ENCODE measurements at places on chromosomes 1 and 21.

- no peak for DNase-seq
These were observed 72.7 kb downstream of the TRABD2B start for GRCh38 chr1:47924270-47925048.

DNA sequence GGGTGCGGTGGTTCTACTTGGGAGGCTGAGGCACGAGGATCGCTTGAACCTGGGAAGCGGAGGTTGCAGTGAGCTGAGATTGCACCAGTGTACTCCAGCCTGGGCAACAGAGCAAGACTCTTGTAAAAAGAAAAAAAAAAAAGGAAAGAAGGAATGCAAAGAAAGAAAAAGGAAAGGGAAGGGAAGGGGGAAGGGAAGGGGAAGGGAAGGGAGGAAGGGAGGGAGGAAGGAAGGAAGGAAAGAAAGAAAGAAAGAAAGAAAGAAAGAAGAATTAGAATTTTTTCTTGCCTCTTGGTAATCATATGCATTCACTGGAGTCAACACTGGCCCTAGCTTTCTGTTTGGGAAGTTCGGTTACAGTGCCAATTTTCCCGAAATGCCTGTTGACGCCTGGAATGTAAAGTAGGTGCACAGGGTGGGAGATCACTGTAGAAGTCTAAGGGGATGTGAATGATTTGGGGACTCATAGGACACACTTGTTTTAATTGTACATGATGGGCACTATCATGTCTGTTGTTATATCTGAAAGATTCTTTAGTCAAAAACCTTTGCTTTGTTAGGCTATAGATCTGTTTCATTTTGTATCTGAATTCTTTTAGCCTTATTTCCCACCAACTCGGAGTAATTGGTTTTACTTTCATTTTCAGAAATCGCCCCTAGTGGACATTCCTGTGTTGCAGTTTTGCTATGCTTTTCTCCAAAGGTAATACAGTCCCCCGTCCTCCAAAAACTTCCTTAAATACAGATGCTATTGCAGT, 59.8 kb upstream of the MORC3 start:
- DNase-seq: no peak

DNA sequence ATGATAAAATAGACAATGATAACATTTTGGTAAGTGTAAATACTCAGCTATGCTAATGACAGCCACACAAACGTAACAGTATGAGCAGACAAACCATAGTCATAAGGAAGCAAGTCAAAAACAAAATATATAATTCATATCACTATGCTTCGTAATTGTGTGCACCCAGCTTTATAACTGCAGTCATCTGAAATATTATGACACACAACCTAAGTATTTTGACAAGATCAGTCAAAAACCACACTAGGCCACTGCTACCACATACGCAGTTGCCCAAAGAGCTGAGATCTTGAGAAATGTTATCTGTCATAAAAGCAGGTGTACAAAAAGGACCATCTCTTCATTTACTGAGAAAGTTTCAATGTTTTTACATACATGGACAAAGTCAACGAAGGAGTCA, 26.0 kb downstream of the RNASEL start:
- DNase-seq: no peak

DNA sequence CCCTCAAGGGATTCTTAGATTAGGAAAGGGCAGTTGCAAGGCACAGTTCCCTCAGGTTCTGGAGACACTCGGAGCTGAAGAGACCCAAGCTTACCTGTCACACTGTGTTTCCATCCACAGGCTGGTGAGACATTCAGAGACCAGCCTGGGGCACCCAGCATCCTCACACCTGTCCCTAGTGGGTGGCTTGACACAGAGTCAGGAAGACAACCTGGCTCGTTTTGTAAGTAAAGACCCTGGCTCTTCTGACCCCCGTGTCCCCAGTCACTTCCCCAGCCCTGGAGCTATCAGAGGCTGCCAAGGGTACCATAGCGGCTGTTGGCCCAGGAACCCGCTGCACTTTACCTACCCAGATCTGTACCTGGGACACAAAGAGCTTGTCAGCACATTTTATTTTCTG, 409.8 kb downstream of the MATN1 start:
- no peak for DNase-seq

- DNase-seq: no peak
These were observed 82.2 kb upstream of the AK4 start for GRCh38 chr1:65065524-65066418.

GRCh38 chr1:19370453-19371170, 58.5 kb downstream of the SLC66A1 start:
- DNase-seq: no peak

GRCh38 chr1:45016090-45016697, 4.1 kb downstream of the UROD start:
- DNase-seq: no peak

- DNase-seq: no peak
These were observed 4.7 kb upstream of the SLAMF1 start for GRCh38 chr1:160651433-160652064.

GRCh38 chr1:18612073-18612472, 18.6 kb upstream of the PAX7 start:
- DNase-seq: no peak

GRCh38 chr1:215482079-215482478, 85.0 kb upstream of the KCTD3 start:
- no peak for DNase-seq

DNA sequence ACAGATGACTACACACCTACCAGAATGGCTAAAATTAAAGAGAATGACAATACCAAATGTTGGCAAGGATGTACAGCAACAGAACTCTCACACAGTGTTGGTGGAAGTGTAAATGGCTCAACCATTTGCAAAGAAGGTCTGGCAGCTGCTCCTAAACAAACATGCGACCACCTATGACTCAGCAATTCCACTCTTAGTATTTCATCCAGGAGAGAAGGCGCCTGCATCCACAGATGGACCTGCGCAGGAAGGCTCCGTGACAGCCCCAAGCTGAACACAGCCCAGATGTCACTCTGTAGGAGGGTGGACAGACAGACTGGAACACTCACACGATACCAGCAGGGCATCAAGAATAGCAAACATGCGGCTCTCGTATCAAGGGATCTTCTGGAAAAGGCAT, 6.7 kb downstream of the PTTG1IP start:
- no peak for DNase-seq

DNA sequence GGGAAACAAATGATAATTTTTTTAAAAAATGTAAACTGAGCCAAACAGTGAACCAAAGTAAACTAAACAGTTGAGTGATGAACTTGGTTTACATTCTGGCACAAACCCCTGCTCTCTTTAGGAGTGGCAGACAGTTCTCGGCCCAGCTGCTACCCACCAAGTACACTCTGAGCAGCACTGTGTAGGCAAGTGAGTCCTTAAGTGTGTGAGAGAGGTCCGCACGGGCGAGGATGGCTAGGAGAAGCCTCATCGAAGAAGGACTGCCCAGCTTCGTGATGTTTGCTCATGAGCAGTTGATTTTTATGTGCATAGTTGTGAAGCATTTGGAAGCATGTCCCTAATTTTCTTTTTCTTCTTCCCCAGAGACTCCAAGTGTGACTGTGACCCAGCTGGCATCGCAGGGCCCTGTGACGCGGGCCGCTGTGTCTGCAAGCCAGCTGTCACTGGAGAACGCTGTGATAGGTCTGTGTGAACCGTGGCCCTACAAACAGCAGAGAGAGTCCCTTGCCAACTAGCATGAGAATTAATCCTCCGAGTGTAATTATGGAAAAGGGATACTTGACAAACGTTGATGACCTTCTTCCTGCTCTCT, 32.1 kb downstream of the LAMC2 start:
- DNase-seq: peak; percentile 82

DNA sequence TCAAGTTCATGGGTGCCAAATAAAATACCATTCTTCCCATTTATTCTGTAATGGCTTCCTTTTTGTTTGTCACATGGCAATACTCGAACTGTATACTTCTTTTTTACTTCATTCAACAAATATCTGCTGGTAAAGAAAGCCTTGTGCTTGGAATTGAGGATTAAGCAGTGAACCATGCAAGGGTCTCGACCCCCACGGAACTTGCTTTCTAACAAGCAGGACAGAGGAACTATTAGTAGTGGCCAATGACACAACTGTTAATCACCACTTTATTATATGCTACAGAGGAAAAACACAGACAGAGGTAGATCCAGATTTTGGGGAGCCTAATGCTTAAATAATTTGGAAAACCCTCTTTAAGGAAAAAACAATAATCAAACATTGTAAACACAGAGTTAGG, 542.2 kb downstream of the DPYD start:
- no peak for DNase-seq

GRCh38 chr1:16459352-16459925, 18.9 kb downstream of the NECAP2 start:
- DNase-seq: no peak

DNA sequence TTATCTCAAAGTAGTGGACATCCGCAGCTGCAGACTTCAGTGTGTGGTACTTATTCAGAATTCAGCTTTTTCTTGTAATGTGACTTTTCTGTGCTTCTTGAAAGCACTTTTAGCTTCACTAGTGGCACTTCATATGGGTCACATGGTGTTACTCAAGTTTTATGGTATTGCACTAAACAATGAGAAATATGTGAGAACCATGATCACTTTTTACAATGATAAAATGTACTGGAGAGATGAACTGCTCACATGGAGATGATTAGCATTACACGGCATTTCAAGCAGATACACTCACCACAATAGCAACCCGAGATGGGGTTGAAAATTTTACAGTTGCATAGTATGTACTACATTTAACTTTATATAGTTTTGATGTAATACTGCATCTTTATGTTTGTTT, 40.1 kb upstream of the GPR52 start:
- no peak for DNase-seq

DNA sequence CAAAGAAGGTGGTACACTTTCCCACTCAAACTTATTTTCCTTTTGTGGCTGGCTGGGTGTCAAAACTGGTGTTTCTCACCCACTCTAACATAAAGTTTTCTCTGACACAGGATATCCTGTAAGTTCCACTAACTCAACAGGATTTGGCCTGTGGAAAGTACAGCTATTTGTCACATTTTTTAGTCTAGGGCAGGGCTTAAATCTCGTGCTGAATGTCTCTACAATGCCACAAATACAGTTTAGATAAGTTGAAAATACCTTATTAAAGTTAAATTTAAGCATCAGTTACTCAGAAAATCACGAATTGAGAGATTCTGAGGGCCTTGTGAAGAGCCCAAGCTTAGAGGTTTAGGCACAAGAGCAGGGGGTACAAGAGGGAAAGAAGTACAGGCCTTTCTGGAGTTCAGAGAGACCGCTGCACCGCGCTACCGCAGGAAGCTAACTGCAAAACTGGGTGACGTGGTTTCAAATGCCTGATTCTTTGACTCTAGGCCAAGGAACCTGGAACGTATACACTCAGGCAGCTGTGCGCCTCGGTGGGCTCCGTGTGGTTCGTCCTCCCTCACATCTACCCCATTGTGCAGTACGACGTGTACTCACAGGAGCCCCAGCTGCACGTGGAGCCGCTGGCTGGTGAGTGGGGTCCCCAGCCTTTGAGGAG, 23.4 kb upstream of the PWP2 start:
- DNase-seq: no peak

GRCh38 chr1:30900931-30901560, 7.5 kb downstream of the SDC3 start:
- peak; percentile 32 for DNase-seq

DNA sequence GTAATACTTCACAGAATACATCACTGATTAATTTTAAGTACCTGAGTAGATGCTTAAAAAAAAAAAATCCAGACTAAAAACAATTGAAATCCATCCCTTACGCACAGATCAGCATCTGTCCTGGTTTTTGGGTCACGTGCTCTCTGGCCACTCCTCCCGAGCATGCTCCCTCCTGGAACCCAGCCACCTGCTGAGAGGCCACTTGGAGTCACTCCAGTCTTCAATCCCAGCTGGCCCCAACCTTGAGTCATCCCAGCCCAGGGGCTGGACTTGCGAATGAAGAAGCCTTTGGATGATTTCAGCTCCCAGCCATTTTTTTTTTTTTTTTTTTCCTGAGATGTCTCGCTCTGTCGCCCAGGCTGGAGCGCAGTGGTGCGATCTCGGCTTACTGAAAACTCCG, 8.9 kb downstream of the MAP1LC3C start:
- peak; percentile 85 for DNase-seq

GRCh38 chr1:225881959-225882693, at the start of gene TMEM63A:
TMEM63A (minus strand) TSS chr1:225882380; CDS start chr1:225877580, 4,800 bp downstream.
- DNase-seq: peak; percentile 96

DNA sequence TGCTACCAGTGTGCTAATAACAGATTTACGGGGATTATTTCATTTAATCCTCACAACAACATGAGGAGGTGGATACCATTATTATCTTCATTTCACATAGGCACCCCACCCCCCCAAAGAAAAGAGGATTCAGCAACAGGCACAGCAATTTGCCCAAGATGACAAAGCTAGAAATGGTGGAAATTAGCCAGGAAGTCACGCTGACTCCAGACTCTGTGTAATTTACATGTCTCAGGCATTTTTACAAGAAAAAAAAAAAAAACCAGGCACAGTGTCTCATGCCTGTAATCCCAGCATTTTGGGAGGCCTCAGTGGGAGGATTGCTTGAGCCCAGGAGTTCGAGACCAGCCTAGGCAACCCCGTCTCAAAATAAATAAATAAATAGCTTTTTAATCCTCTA, 37.5 kb upstream of the PRDM2 start:
- DNase-seq: no peak

GRCh38 chr21:39422527-39423241, 22.9 kb downstream of the LCA5L start:
- no peak for DNase-seq

DNA sequence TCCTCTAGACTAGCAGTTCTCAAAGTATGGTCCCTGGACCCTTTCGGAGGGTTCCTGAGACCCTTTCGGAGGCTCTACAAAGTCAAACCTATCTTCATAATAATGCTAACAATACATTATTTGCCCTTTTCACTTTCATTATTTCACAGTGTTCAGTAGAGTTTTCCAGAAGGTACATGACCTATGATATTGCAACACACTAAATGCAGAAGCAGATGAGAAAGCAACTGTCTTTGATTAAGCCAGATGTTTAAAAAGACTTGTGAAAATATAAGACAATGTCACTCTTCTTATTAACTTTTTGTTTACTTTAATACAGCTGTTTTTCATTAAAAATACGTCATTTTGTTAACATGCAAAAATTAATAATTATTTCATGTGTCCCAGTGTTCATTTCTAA, 5.8 kb downstream of the KCNJ10 start:
- no peak for DNase-seq

Measured in Right ventricle myocardium inferior (tissue), 1 donor.